ENCODE measurements at places on chromosomes 3 and 15.

DNA sequence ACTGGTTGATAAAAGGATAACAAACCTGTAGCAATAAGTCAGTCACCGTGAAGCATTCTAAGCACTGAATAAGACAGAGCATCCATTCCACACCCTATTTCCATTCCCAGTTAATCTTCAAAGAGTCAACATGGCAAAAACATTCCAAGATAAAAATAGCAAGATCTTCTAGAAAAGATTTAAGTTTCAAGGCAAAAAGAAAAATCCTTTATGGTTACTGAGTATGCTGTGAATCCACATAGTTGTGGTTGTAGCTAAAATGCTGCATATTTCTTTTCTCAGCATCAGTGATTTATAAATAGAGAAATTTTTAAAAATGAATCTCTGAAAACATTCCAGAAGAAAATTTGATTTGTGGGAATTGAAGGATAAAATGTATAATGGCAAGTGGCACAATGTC is 21.1 kb downstream of the GAP43 start:
- H3K4me1 ChIP-seq = peaks cover 5% of the 10 kb centered on the region
- no peaks in the 10 kb centered on the region for H3K36me3 ChIP-seq
- no peak for DNase-seq
- H3K27ac ChIP-seq = no peak overlapping the region
- H3K4me3 ChIP-seq = no peak overlapping the region
- peaks cover 3% of the 10 kb centered on the region for H3K27me3 ChIP-seq

DNA sequence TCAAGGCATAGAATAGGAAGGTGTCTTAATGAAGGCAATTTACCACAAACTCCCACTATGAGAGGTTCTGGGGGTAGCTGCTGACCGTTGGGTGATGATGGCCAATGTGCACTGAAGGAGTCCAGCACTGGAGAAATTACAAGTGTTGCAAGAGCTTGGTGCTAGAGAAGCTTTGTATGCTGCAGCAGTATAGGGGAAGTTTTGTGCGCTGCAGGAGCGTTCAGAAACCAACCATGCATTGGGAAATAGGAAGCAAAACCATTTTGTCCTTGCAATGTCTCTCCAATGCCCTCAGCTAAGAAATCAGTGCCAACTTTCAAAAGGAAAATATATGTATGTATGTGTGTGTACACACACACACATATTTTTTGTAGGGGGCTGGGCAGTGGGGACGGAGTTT is 441.6 kb upstream of the NAALADL2 start:
- no peaks in the 10 kb centered on the region for H3K36me3 ChIP-seq
- no peak for DNase-seq
- H3K4me1 ChIP-seq = no peaks in the 10 kb centered on the region
- no peak overlapping the region for H3K27ac ChIP-seq

DNA sequence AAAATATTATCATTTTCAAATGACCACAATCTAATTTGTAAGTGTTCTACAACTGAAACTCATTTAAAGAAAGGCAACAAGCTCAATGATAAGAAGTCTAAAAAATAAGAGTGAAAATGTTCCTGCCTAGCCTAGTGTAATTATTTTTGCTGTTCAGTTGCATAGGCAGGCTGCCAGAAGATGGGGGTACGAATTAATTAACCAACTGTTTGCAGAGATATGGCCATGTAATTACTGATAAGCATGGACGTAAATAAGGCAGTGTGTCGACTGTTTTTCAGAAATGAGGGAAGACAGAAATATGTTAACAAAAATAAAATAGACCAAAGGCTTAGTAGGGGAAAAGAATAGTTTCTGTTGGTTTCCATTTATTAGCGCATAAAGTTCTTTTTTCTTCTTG is 24.7 kb upstream of the SCAANT1 start:
- H3K4me1 ChIP-seq = peaks cover 57% of the 10 kb centered on the region
- H3K27me3 ChIP-seq = no peaks in the 10 kb centered on the region
- peaks cover 8% of the 10 kb centered on the region for H3K36me3 ChIP-seq
- H3K4me3 ChIP-seq = no peak overlapping the region
- H3K27ac ChIP-seq = no peak overlapping the region

- H3K27me3 ChIP-seq = no peaks in the 10 kb centered on the region
- peak; percentile 5 for DNase-seq
- H3K36me3 ChIP-seq = no peaks in the 10 kb centered on the region
- peak overlapping the region; percentile 96 for H3K27ac ChIP-seq
Measured at GRCh38 chr3:169286992-169287391, 376.5 kb downstream of the MECOM start.

DNA sequence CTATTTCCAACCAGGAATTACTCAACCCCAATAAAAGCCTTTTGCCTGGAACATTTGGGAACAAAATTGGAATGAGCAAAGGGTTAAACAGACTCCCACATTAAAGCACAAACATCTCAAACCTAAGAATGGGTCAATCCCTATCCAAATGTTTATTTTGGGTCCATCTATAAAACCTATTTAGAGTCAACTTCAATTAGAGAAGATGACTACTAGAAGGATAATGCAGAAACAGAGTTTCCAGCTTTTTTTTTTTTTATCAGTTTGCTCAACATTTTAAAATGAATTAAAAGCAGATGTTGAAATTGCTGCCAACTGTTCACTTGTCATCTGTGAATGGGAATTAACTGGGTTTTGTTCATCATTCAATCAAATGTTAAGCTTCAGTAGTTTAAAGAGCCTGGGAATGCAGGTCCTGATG is 4.1 kb upstream of the TBC1D23 start:
- no peak for DNase-seq
- no peaks in the 10 kb centered on the region for H3K36me3 ChIP-seq
- H3K4me3 ChIP-seq = no peak overlapping the region
- H3K27me3 ChIP-seq = peaks cover 3% of the 10 kb centered on the region
- no peak overlapping the region for H3K27ac ChIP-seq

DNA sequence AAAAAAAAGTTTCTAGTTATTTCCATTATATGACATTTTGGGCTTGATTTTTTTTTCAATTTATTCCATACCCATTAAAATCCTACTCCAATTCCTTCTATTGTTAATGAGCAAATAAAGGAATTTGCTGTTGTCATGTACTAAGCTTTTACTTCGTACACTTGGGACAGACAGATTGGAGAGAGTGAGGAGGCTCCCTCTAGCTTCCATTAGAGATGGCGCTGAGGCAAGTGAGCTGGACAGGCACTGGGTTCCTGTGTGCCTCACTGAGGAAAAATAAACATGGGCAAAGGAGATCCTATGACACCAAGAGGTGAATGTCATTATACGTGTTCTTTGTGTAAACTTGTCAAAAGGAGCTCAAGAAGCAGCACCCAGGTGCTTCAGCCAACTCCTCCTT is 441.1 kb upstream of the MDFIC2 start:
- H3K27me3 ChIP-seq = peaks cover 13% of the 10 kb centered on the region
- peaks cover 4% of the 10 kb centered on the region for H3K4me1 ChIP-seq
- no peak for DNase-seq
- H3K4me3 ChIP-seq = no peak overlapping the region
- H3K27ac ChIP-seq = no peak overlapping the region

- H3K27me3 ChIP-seq = no peaks in the 10 kb centered on the region
- H3K4me1 ChIP-seq = peaks cover 4% of the 10 kb centered on the region
- H3K4me3 ChIP-seq = no peak overlapping the region
- DNase-seq = no peak
Measured at GRCh38 chr3:12907296-12907695, 65.9 kb upstream of the RPL32 start.

GRCh38 chr15:61314427-61314826 is 85.3 kb upstream of the RORA start:
- H3K27me3 ChIP-seq = peaks cover 12% of the 10 kb centered on the region
- no peak overlapping the region for H3K27ac ChIP-seq
- no peaks in the 10 kb centered on the region for H3K36me3 ChIP-seq
- no peak for DNase-seq
- peaks cover 8% of the 10 kb centered on the region for H3K4me1 ChIP-seq

DNA sequence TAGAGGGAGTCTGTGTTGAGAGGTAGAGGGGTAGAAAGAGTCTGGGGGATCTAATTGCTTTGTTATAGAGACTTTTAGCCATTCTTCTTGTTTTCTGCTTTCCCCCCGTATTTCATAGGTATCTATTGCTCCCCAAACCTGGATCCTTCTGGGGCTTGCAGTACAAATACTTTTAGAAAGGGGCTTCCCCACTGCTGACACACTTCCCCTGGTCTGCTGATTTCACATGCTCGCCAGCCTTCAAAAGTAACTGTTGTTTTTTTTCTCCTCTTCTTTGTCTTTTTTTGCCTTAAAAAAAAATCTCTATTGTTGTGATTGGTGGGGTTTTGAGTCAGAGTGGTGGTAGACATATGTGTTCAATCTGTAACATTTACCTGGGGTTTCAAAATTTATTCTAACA is 300.6 kb upstream of the AZI2 start:
- H3K4me3 ChIP-seq = no peak overlapping the region
- no peaks in the 10 kb centered on the region for H3K4me1 ChIP-seq
- peaks cover 3% of the 10 kb centered on the region for H3K27me3 ChIP-seq
- no peaks in the 10 kb centered on the region for H3K36me3 ChIP-seq
- no peak overlapping the region for H3K27ac ChIP-seq

DNA sequence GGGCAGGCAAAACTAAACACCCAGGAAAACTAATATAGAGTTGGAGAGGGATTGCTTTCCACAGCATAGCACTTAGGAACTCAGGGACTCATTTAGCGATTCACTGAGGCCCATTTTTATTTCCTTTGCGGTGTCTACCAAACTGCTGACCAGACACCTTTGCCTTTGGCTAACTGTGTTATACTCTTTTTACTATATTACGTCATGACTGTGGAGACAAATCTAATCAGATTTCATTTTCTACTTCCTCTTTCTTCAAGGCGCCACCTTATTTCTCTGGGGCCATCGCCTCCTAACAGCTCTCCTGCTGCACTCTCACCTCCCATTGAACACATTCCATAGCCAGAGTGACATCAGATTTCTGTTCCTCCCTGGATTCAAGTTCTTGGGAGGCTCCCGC is 215.7 kb upstream of the WNT5A start:
- H3K4me3 ChIP-seq = no peak overlapping the region
- peaks cover 69% of the 10 kb centered on the region for H3K4me1 ChIP-seq
- no peaks in the 10 kb centered on the region for H3K36me3 ChIP-seq
- no peak overlapping the region for H3K27ac ChIP-seq

All from nephron progenitor cell (in vitro differentiated cells).